ENCODE measurements at places on chromosomes 11 and 22.

GRCh38 chr11:127199306-127199801 lies 198.8 kb upstream of the KIRREL3 start:
- DNase-seq, result no peak

GRCh38 chr22:37560608-37561211 lies 430 bp downstream of the CDC42EP1 start:
- DNase-seq, result no peak

- peak; percentile 30 for DNase-seq
Observed at GRCh38 chr11:26753723-26754504, 32.1 kb upstream of the SLC5A12 start.

DNA sequence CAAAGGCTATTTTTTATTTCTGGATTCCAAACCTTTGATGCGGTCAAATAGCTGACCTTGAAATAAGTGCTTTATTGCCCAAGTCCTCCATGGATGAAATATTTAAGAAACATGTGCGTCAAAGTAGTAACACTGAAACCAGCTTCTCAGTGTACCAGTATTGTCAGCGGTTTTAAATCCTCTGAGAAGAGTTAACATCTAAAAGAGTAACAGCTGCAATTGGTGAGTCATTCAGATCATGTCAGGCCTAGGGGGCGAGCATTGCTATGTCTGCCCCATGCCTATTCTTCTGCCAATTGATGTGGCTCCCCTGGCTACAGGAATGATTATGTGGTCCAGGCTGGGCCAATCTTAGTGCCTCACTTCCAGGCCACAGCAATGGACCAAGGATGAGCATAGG lies 263.3 kb upstream of the SORL1-AS1 start:
- DNase-seq, result no peak

GRCh38 chr11:65606876-65607613 lies 7.0 kb downstream of the MAP3K11 start:
- DNase-seq, result peak; percentile 93

DNA sequence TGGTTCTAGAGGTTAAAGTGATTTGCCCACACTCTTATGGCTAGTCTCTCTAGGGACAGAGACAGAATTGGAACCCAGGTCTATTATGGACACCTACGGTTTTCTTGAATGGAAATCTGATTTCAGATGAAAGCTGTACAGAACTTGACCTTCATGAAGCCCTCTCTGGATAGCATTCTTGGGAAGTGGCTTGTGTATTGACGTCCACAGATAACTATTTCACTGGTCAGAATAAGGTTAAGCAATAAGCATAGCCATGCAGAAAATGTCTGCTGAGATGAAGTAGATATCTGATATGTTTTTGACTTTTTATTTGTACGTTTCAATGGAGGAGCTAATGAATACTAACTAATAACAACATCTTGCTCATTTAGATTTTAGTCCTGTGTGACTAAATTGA lies 1.1 kb downstream of the TLCD5 start:
- no peak for DNase-seq

DNA sequence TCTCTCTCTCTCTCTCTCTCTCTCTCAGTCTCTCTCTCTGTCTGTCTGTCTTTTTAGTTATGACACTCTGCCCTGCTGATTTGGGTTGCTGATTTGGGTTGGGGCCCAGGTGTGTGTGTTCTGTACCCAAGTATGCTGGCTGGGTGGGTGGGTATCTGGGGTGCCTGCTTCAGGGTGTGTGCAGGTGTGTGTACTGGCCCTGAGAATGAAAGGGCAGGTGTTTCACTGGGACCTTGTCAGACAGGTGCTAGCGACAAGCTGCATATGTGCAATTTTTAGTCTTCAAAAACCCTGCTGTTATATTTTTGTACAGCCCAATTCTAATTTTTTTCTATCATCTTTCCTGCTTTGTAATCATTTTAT lies 943 bp downstream of the CSF2RB start:
- no peak for DNase-seq

- DNase-seq, result peak; percentile 18
Observed at GRCh38 chr22:23178512-23179254, 1.6 kb upstream of the BCR start.

- no peak for DNase-seq
Observed at GRCh38 chr22:46626911-46627805, 7.0 kb downstream of the GRAMD4 start.

GRCh38 chr11:130209954-130210854 lies 50.6 kb downstream of the ST14 start:
- no peak for DNase-seq

- no peak for DNase-seq
Observed at GRCh38 chr22:32992821-32993220, 65.4 kb downstream of the SYN3 start.

- no peak for DNase-seq
Observed at GRCh38 chr11:41313226-41313625, 146.2 kb downstream of the LRRC4C start.

GRCh38 chr11:65415499-65416340 lies 6.9 kb upstream of the NEAT1 start:
- DNase-seq, result no peak

- DNase-seq, result no peak
Observed at GRCh38 chr22:46320716-46321386, 14.7 kb upstream of the TRMU start.

- no peak for DNase-seq
Observed at GRCh38 chr22:44298406-44299091, 14.2 kb downstream of the SHISAL1 start.

- DNase-seq, result peak; percentile 66
Observed at GRCh38 chr22:20084547-20085413, 4.7 kb downstream of the DGCR8 start.

DNA sequence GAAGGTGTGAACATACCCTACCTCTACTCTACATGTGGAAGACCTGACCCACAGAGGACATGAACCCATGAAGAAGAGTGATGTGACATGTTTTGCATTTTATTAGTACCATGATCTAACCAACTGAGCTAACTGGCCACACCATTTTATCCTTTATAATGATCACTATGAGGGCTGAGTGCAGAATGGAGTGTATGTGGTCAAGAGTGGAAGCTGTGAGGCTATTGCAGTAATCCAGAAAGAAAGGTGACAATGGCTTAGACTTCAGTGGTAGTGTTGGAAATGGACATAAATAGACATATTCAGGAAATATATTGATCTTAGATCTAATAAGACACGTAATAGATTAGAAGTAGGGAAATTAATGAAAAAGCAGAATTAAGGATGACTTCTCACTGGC lies 3.8 kb downstream of the SRSF8 start:
- DNase-seq, result no peak

DNA sequence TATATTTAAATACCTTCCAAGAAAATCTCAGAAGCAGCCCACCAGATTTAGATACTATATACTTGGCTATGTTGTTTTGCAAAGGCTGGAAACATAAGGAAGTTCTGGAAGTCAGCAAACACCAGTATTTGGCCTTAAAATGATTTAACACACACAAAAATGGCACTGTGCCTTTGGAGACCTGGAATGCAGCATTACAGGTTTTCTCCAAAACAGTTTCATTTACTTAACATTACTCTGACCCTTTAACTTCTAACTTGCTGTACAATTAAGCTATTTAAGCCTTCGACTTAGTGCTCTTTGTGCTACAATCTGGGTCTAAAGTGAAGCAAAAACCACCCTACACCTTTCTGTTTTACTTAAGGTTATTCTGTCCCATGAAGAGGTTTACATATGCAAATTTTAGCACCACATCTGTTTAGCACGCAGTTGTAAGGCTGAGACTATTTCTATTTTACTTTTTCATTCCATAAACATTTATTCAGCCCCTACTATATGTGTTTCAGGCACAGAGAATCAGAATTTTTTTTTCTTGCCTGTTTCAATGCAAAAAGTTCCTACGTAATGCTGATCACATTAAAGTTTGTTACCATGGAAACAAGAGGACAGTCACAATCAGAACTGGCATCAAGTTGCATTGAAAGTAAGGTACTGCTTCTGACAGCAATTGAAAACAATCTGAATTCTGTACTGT lies 70.3 kb downstream of the MAML2 start:
- DNase-seq, result no peak

DNA sequence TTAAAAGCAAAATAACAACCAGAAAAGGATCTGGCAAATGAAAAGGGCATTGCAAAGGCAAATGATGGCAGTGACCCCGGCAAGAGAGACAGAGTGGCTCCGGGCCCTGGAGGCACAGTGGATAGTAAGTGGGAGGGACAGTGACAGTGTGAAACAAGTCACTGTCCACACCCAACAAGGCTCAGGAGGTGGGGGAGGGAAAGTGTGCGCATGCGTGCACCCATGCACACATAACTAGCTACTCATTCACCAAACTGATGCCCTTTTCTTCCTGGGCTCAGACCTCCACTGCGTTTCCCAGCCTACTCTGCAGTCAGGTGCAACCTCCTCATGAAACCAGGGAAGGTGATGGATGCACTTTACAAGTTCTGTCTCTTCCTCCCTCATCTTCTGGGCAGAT lies 108.4 kb downstream of the SHANK2 start:
- no peak for DNase-seq

DNA sequence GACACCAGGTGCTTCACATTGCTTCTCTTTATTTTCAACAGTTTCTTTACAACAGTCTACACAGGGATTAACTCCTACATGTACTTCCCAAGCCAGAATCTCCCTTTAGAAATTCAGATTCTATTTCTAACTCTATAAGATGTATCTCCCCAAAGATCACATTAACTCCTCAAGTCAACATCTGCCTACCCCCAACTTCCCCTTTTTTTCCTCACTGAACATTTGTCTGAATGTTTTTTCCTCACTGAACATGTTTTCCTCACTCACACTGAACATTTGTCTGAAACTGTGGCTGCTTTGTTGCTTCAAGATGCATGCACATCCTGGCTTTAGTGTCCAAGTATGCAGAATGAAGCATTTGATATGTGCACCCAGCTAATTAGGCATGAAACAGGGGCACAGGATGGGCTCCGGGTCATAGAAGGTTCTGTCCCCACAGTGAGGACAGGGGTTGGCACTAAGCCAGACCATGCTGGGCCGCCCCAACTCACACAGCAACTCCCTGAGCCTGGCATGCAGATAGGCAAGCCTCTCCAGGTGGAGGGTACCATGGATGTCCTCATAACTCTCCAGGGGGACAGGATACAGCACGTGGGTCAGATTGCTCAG lies 11.3 kb downstream of the PRAME start:
- DNase-seq, result no peak

DNA sequence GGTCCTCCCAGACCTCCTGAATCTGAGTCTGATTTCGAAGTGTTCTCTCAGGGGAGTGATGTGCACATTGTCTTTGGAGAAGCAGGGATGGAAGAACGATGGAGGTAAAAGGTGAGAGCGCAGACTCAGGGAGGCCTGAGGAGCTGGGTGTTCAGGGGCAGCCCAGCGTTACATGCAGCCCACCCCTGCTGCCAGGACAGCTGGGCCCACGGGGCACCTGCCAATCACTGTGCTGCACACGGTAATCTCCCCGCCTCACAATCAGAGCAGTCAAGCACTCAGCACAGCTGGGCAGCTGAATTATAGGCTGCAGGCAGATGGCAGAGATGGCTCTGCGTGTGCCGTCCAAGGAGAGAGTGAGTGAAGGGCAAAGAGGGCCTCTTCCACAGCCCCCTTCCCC lies 17.9 kb upstream of the HTR3A start:
- DNase-seq, result no peak

DNA sequence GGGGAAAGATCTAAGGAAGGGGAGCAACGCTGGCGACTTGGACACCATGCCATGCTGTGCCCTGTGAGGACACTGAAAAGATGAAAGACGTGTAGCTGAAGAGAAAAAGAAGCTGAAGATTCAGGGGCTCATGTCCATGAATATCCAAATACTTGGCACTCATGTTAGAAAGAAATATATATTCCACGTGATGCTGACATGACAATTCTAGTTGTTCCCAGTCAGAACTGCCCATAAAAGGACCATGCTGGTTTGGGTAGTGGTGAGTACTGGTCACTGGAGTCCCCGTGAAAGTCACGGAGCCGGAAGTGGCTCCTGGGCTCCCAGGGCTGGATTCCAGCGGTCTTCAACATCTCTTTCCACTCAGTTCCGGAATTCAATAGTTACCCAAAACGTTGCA lies 9.9 kb downstream of the MS4A15 start:
- no peak for DNase-seq

DNA sequence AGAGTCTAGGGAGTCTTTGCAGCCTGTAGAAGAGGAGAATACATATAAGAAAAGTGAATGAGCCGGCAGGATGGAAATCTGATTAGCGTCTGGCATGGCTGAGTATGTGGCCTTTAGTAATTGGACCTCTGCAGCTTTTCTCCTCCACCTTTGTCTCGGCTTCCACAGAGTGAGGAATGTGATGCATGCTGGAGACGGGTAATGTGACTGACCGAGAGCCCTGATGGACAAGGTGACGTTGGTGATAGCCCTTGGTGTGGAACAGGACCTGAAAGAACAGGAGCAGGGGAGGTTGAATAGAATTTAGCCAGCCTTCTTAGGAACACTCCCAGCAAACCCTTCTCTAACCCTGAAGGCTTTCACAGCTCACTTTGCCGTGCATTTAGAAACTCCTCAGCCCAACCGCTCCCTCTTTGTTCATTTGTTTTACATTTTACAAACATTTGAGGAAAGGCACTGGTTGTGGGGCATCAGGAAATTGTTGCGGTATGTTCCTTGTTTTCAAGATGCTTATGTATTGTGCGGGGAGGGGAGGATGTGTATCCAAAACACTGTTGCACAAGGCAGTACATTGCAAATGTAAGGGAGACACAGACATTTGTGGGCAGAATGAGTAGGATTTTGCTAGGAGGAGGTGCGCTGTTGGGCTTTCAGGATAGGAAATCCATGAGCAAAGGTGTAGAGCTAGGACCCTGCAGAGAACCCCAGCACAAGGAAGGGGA lies 6.9 kb downstream of the GTPBP1 start:
- DNase-seq, result no peak

- no peak for DNase-seq
Observed at GRCh38 chr11:74694136-74694930, 36.9 kb downstream of the CHRDL2 start.

GRCh38 chr11:4072668-4073285 lies 21.8 kb upstream of the RRM1 start:
- DNase-seq, result peak; percentile 53

GRCh38 chr22:44702479-44703198 lies 635 bp downstream of the PRR5 start:
- no peak for DNase-seq

DNA sequence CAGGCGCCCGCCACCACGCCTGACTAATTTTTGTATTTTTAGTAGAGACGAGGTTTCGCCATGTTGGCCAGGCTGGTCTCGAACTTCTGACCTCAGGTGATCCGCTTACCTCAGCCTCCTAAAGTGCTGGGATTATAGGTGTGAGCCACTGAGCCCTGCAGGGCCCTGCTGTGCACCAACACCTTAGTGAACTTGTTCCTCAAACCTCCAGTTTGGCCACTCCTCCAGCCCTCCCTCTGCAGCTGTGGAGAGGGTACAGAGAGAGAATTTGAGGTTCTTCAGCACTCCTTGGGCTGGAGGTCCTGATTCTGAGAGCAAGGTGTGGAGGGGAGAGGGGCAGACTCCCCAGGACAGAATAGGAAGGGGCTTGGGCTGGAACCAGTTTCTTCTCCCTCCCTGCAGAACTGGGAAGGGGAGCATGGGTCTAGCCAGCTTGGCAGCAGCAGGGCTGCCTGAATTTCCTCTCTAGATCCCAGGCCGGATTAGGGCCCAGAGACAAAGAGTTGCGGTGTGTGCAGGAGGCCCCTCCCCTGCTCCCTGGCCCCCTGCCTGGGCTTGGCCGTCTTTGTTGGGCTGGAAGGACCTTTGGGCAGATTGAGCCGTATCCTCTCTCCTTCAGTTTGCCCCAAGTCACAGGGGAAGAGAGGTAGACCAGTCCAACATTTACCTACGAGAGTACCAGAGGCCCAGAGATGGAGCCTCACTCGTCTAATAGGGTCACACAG lies 2.3 kb upstream of the PEX16 start:
- DNase-seq, result no peak

- no peak for DNase-seq
Observed at GRCh38 chr22:36301384-36301828, 48.5 kb downstream of the APOL1 start.

GRCh38 chr11:114130115-114130576 lies 70.6 kb downstream of the ZBTB16 start:
- no peak for DNase-seq
